ENCODE measurements at places on chromosomes 13 and 19.

GRCh38 chr19:54316746-54317107 lies 3.8 kb upstream of the LILRA5 start:
- no peak for DNase-seq

- H3K27ac ChIP-seq: no peak overlapping the region
- no peaks in the 10 kb centered on the region for H3K27me3 ChIP-seq
- H3K4me1 ChIP-seq: no peaks in the 10 kb centered on the region
- DNase-seq: peak; percentile 69
- no peak overlapping the region for H3K4me3 ChIP-seq
- no peaks in the 10 kb centered on the region for H3K36me3 ChIP-seq
Observed at GRCh38 chr19:28609091-28609755, 603.7 kb downstream of the UQCRFS1 start.

- H3K27ac ChIP-seq: peak overlapping the region; percentile 75
- peaks cover 49% of the 10 kb centered on the region for H3K4me1 ChIP-seq
- peak overlapping the region; percentile 28 for H3K4me3 ChIP-seq
- no peak for DNase-seq
- no peaks in the 10 kb centered on the region for H3K27me3 ChIP-seq
- H3K36me3 ChIP-seq: no peaks in the 10 kb centered on the region
Observed at GRCh38 chr19:35142606-35143230, 337 bp upstream of the FXYD7 start.

- DNase-seq: no peak
- no peaks in the 10 kb centered on the region for H3K27me3 ChIP-seq
- H3K4me3 ChIP-seq: peak overlapping the region; percentile 3
- H3K27ac ChIP-seq: peak overlapping the region; percentile 96
- peaks cover 64% of the 10 kb centered on the region for H3K4me1 ChIP-seq
Observed at GRCh38 chr19:7927605-7928333, 1.8 kb upstream of the CTXN1 start.

- peak within 1 kb of the TSS; percentile 66 for H3K27ac ChIP-seq
- peaks cover 61% of the 10 kb centered on the region for H3K4me1 ChIP-seq
- H3K27me3 ChIP-seq: no peaks in the 10 kb centered on the region
- H3K4me3 ChIP-seq: peak within 1 kb of the TSS; percentile 56
Observed at GRCh38 chr19:45076029-45076850, at the start of gene ZNF296. ZNF296 (minus strand) TSS chr19:45076478; CDS start chr19:45076373, 105 bp downstream.

DNA sequence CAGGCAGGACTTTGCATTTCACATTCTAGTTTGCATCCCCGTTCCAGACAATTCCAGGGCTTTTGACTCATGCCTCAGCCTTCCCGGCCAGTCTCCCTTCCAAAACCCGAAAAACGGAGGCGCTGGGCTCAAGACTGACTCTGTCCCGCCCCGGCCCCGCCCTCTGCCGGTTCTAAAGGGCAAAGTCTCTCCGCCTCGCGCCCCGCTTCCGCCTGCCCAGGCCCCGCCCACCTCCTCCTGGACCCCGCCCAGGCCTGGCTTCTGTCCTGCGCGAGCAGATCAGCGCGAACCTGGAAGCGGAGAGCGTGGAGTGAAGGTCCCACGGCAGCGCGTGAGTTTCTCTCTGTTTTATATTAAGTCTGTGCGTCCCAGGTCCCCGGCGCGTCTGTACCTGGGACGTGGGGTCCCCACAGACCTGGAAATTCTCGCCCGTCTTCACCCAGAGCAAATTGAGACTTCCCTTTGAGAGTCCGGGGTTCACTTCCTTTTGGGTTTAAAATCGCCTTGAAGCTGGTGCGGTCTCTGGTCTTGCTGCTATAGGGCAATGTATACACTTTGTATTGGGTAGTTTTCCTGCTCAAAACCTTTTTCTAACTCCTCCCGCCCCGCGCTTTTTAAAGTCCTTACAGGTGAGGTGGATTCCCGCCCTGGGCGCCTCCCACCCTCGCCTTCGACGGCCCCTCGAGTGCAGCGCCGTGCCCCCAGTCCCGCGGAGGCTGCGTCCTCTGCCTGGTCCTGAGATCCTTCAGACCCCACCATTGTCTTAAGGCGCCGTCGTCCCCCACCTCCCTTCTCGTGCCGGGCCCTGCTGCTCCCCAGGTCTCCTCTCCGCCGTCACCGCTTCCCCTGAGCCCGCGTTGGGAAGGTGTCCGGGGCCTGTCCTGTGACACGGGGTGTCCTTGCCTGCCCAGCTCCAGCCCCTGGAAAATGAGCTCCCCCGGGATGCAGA lies 31.2 kb downstream of the ZNF701 start:
- peaks cover 15% of the 10 kb centered on the region for H3K4me1 ChIP-seq
- no peaks in the 10 kb centered on the region for H3K36me3 ChIP-seq
- peak overlapping the region; percentile 91 for H3K27ac ChIP-seq
- H3K27me3 ChIP-seq: no peaks in the 10 kb centered on the region
- peak overlapping the region; percentile 76 for H3K4me3 ChIP-seq

GRCh38 chr19:28294395-28294794 lies 918.6 kb downstream of the UQCRFS1 start:
- H3K4me3 ChIP-seq: no peak overlapping the region
- DNase-seq: peak; percentile 34
- H3K27me3 ChIP-seq: no peaks in the 10 kb centered on the region

DNA sequence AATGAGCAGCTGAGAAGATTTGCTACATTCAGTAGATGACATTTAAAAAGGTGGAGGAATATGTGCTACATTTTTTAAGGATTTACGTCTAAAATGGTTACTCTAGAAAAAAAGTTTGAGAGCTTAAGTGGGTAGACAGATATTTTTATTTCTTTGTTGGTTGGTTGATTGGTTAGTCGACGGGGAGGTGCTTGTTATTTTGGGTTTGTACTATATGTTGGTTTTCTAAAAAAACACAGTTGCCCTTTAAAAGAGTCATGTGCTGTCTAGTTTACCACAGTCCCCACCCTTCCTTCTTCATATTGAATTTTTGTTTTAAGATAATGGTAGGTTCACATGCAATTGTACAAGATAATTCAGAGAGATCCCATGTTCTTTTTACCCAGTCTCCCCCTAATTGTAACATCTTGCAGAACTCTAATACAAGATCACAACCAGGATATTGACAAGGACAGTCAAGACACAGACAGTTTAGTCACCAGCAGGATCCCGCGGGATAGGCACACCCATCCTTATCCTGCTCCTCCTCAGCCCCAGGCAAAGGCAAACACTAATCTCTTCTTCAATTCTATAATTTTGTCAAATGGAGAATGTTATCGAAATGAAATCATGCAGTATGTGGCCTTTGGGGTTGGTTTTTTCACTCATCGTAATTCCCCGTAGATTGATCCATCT lies 171.4 kb downstream of the FOXO1 start:
- no peak overlapping the region for H3K4me3 ChIP-seq
- no peaks in the 10 kb centered on the region for H3K36me3 ChIP-seq
- DNase-seq: no peak
- H3K27me3 ChIP-seq: no peaks in the 10 kb centered on the region
- H3K27ac ChIP-seq: no peak overlapping the region

DNA sequence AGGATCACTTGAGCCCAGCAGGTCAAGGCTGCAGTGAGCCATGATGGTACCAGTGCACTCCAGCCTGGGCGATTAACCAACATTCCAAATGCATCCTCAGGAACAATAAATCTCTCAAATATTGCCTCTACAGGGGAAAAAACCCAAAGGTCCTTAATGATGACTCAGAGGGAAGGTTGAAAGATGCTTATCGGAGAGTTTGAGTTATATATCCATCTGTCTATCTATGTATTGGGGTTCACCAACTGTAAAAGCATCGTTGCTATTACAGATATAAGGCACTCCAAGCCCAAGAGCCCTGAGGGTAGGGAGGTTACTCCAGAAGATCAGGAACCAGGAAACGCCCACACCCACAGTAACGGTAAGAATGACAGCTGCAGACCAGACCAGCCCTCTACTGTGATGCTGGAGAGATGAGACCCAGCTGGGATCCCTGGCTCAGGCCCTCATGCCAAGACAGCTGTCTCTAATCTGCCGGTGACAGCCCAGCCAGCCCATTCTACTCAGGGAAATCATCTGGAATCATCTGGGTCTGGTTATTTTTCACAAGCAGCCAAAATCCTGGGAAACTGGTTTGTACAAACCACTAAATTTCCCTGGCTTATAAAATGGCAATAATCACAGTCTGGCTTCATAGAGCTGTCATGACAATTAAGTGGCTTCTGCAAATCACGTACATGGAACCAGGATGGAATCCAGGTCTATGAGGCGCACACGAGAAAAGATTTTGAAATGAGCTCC lies 23.8 kb downstream of the TEX101 start:
- H3K4me1 ChIP-seq: peaks cover 23% of the 10 kb centered on the region
- no peaks in the 10 kb centered on the region for H3K36me3 ChIP-seq
- H3K27me3 ChIP-seq: no peaks in the 10 kb centered on the region
- DNase-seq: no peak
- H3K27ac ChIP-seq: peak overlapping the region; percentile 70
- H3K4me3 ChIP-seq: no peak overlapping the region

- H3K4me3 ChIP-seq: peak overlapping the region; percentile 58
- H3K27ac ChIP-seq: peak overlapping the region; percentile 87
- H3K36me3 ChIP-seq: no peaks in the 10 kb centered on the region
Observed at GRCh38 chr13:50080911-50081678, 65.9 kb downstream of the KCNRG start.

DNA sequence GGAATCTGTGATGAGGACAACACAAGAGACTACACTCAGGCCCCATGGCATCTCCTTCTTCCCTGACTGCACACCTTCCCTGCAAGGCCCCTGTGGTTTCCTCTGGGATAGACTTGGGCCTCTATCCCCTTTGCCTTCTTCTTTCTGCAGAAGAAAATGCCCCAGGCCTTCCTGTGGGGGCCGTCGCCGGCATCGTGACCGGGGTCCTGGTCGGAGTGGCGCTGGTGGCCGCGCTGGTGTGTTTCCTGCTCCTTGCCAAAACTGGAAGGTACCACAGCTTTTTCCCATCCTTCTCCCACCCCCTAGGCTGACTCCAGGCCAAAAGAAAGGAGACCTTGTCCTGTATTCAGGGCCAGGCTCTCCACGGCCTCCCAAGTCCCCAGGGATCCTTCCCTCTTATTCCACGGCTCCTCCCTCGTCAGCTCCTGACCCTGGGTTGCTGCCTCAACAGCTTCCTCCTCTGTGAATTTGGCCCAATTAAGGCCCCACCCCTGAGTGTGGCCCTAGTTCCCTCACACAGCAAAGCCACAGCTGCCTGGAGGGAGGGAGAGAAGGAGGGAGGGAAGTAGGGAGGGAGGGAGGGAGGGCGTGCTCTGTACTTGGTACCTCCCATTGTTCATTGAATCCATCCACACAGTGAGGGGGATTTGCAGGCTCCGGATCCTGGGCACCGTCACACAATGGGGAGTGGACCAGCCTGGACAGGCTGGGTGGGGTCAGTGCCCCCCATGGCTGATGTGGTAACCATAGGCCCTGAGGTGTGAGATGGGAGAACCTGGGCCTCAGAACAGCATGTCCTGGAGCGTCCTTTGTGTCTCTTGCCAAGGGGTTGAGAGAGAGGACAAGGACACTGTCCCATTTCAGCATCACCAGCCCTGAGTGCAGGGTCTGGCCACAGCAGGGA lies 12.5 kb downstream of the CEACAM3 start:
- no peak overlapping the region for H3K27ac ChIP-seq
- H3K4me3 ChIP-seq: no peak overlapping the region
- DNase-seq: no peak

DNA sequence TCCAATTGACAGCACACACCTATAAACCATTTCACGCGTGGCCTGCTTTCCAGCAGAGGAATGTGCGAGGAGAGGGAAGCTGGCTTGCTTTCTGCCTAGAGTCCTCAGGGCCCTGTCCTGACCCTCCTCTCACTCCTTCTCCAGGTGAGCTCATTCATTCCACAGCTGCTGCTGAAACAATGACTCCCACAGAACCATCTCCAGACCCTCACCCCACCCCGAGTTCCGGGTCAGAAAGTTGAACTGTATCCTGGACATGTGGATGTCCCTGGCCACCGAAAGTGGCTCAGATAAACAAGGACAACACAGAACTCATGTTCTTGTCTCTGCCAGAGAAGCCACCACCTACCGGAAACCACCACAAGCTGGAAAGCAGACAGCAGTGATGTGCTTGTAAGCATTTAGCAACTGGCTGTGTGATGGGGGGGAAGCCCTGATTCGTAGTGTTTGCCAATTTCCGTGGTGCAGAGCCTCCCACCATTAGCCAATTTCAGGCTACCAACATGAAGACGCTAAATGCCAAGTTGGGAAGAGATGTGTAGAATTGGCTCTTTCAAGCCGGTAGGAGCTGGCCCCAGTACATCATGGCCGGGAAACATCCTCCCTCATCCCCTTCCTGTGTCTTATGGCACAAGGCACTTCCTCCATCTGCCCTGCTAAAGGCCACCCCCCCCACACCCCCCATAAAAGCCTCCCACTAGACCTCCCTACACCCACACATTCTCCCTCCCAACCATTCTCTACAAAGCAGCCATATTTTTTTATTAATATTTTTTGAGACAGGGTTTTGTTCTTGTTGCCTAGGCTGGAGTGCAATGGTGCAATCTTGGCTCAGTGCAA lies 5.0 kb downstream of the SYCE2 start:
- H3K36me3 ChIP-seq: no peaks in the 10 kb centered on the region
- no peak for DNase-seq
- H3K4me1 ChIP-seq: peaks cover 33% of the 10 kb centered on the region

- H3K27ac ChIP-seq: no peak overlapping the region
- no peaks in the 10 kb centered on the region for H3K36me3 ChIP-seq
- no peak overlapping the region for H3K4me3 ChIP-seq
- no peak for DNase-seq
- no peaks in the 10 kb centered on the region for H3K27me3 ChIP-seq
- H3K4me1 ChIP-seq: no peaks in the 10 kb centered on the region
Observed at GRCh38 chr13:29936956-29937355, 86.5 kb upstream of the UBL3 start.

GRCh38 chr13:44350775-44351504 lies 22.7 kb upstream of the SERP2 start:
- H3K36me3 ChIP-seq: no peaks in the 10 kb centered on the region
- DNase-seq: no peak
- H3K27ac ChIP-seq: no peak overlapping the region
- no peak overlapping the region for H3K4me3 ChIP-seq
- no peaks in the 10 kb centered on the region for H3K4me1 ChIP-seq

- H3K27me3 ChIP-seq: no peaks in the 10 kb centered on the region
- DNase-seq: peak; percentile 25
- no peak overlapping the region for H3K27ac ChIP-seq
- H3K36me3 ChIP-seq: no peaks in the 10 kb centered on the region
- no peaks in the 10 kb centered on the region for H3K4me1 ChIP-seq
Observed at GRCh38 chr19:2933490-2933910, 11.3 kb downstream of the ZNF77 start.

DNA sequence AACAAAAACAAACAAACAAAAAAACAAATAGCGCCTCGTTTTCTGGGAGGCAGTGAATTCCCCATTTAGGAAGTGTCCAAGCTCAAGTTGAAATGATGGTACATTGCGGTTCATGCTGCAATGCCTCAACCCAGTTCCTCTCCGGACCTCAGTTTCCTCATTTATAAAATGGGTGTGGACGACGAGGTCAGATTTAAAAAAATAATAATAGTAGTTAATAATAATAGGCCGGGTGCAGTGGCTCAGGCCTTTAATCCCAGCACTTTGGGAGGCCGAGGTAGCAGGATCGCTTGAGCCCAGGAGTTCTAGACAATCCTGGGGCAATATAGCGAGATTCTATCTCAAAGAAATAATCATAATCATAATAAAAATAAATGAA lies 15.5 kb upstream of the ERCC1 start:
- H3K4me1 ChIP-seq: peaks cover 17% of the 10 kb centered on the region
- peak overlapping the region; percentile 81 for H3K4me3 ChIP-seq
- H3K27ac ChIP-seq: peak overlapping the region; percentile 98
- H3K36me3 ChIP-seq: no peaks in the 10 kb centered on the region
- H3K27me3 ChIP-seq: no peaks in the 10 kb centered on the region

GRCh38 chr13:35824395-35824794 lies 306.8 kb downstream of the DCLK1 start:
- no peaks in the 10 kb centered on the region for H3K4me1 ChIP-seq
- no peaks in the 10 kb centered on the region for H3K27me3 ChIP-seq
- no peaks in the 10 kb centered on the region for H3K36me3 ChIP-seq
- H3K27ac ChIP-seq: no peak overlapping the region
- no peak overlapping the region for H3K4me3 ChIP-seq
